ENCODE measurements at places on chromosomes 4 and X.
A peak's percentile ranks its signal among the peaks of the same experiment; 100 is the strongest.

DNA sequence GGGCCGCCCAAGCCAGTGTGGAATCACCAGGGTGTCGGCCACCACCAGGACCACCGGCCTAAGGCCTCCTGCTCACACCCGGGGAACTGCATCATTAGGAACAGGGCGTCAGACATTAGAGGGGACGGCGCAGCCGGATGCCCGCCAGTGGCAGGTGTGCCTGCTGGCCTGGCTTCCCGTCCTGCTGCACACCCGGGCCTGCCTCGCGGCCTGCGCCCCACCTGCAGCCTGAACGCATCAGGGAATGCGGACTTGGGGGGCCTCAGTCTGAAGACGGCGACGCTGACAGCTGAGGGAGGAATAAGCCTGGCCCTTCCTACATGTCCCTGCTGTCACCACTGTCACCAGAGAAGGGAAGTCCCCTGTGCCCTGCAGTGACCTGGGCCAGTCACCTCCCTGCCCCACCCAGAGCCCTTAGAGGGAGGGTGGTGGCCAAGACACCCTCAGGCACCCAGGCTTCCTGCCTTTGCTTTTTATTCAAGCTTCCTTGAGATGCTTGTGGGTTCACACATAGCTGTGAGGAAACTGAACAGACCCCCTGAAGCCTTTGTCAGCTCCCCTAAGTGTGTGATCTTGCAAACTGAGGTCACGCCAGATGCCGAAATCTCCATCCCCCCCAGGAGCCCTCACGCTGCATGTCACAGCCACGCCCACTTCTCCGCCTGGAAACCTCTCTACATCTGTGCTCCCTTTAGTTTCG is 3.2 kb downstream of the DGKQ start:
- peak; percentile 49 for DNase-seq

DNA sequence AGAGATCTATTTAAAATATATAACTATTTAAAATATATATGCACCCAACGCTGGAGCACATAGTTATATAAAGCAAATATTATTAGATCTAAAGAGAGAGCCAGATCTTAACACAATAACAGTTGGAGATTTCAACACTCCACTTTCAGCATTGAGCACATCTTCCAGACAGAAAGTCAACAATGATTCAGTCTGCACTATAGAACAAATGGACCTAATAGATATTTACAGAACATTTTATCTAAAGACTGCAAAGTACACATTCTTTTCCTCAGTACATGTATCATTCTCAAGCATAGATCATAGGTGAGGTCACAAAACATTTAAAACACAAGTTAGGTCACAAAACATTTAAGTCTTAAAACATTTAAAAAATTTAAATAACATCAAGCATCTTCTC is 36.4 kb downstream of the NLRP2B start:
- DNase-seq = no peak

GRCh38 chr4:84497504-84498202 is 1.4 kb downstream of the NKX6-1 start:
- DNase-seq = no peak

DNA sequence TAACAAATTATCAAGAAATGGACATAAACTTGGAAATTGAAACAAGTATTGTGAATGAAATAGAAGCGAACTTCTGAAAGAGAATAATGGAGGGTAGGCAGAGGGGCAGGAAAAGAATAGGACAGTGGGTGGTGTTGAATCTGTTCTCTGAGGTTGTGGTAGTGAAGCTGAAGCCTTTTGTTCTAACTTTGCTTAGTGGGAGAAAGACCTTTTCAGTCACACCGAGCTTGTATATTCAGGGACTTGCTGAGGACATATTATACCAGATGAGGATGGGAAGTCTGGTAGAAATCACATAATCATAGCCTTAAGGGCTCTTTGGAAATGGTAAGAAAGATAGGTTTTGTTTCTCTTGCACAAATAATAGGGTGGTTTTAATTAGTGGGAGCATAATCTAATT is 115.4 kb upstream of the NDST4 start:
- DNase-seq = no peak

- no peak for DNase-seq
Observed at GRCh38 chr4:54513204-54513603, 144.6 kb upstream of the KIT start.

DNA sequence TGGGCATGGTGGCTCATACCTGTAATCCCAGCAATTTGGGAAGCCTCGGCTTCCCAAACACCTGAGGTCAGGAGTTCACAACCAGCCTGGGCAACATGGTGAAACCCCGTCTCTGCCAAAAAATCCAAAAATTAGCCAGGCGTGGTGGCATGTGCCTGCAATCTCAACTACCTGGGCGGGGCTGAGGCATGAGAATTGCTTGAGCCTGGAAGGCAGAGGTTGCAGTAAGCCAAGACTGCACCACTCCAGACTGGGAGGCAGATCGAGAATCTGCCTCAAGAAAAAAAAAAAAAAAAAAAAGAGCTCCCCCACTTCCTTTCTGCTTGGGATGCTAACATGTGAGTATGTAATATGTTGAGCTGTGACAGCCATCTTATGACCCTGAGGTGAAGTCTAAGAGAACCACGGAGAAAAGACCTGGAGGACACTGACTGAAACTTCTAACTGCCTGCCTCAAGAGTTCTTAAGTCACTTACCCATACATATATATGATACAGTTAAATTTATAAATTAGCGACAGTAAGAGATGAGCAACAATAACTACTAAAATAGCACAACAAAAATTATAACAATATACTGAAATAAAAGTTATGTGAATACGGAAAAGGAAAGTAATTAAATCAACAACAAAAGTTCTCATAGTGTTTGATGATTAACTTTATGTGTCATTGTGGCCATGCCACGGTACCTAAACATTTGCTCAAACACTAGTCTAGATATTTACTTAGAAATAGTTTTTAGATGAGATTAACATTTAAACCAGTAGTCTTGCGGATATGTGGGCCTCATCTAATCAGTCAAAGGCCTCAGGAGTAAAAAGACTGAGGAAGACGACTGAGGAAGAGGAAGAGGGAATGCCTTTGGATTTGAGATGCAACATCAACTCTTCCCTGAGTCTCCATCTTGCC is 178.3 kb downstream of the OPHN1 start:
- no peak for DNase-seq

- DNase-seq = no peak
Observed at GRCh38 chr4:135732448-135732847, 1530.9 kb upstream of the PABPC4L start.

DNA sequence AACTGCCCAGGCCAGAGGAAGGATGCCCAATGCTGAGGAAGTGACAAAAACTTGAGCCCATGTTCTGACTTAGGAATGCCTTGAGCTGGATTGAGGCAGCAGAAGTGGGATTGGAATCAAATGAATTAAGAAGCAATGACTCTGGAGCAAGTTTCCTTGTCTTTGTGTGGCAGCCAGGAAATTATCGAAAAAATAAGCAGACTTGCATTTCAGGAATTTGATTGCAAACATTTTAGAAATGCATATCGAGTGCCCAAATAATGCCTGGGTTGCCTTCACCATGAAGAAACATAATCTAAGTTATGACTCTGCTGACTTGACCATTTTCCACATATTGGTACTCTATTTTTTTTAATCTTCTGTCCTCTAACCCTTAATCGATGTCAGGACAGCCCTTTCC is 9.5 kb downstream of the CYTL1 start:
- no peak for DNase-seq

DNA sequence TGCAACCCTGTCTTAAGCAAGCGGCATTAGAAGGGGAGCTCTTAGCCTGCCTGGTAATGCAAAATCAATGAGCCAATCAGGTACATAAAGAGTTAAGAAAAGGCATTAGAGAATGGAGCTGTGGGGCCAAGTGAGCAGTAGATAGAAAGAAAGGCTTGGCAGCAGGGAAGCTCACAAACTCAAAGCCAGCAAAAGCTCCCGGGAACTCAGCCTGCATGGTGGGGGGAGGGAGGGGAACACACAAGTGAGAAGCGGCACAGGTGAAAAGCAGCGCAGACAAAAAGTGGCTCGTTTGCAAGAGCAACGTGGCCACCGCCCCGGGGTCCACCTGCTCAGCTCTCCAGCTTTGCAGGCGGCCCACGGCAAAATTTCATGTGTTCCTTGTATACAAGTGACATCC is 818.5 kb downstream of the FAM133A start:
- DNase-seq = no peak

- DNase-seq = no peak
Observed at GRCh38 chr4:137819964-137820383, 287.7 kb upstream of the PCDH18 start.

- no peak for DNase-seq
Observed at GRCh38 chr4:165369522-165369921, 9.3 kb upstream of the CPE start.

DNA sequence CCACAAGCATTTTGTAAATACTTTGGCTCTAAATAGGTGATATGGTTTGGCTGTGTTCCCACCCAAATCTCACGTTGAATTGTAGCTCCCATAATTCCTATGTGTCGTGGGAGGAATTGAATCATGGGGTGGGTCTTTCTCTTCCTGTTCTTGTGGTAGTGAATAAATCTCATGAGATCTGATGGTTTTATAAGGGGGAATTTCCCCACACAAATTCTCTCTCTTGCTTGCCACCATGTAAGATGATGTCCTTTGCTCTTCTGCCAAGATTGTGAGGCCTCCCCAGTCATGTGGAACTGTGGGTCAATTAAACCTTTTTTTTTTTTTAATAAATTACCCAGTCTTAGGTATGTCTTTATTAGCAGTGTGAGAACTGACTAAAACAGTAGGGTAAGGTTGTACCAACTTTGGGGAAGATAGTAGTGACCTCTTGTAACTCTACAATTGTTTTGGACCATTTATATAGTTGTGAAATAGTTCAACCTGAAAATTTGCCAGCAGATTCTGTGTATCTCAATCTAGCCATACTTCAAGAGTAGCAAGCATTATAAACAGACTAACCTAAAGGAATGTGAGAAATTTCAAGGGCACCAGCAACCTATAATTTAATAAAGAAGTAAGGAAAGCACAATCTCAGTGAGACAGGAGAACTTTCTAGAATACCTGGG is 727.8 kb downstream of the GRID2 start:
- DNase-seq = no peak

DNA sequence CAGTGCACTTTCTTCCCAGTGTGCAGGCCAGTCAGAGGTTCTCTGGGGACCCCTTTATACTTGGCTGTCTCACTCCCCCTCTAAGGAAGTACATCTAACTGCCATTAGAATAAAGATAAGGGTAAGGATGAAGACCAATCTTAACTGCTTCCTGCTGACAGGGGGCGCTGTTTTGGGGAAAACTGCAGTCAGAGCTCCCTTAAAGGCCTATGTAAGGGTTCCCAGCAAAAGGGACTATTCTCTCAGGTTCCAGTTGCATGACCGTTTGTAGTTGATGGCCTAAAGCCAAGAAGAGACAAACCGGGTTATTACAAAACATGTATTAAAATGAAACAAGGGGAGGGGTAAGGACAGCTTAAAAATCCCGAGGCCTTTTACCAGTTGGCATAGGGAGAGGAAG is 115.6 kb upstream of the SPIN4 start:
- DNase-seq = no peak

DNA sequence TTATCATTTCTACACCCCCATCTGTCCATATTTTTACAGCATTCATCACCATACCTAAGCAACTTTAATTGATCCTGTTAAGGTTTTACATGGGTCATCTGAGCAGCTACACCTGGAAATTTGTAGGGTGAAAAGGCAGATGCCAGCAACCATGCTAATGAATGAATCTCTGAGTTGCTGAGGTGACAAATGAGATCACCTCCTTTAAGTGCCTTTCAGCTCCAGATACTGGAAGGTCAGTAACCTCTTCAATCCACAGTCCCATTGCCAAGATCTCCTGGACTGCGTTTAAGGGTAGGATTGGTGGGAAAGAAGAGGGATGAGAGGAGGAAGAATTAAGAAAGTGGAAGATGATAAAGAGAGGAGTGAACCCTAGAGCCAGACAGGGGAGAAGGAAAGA is 8.5 kb upstream of the BMP3 start:
- no peak for DNase-seq

- no peak for DNase-seq
Observed at GRCh38 chr4:15875663-15876460, 62.7 kb downstream of the FGFBP1 start.

GRCh38 chr4:176153124-176153523 is 42.3 kb downstream of the SPATA4 start:
- no peak for DNase-seq

- no peak for DNase-seq
Observed at GRCh38 chr4:184818216-184818564, 7.6 kb downstream of the ACSL1 start.

GRCh38 chr4:144681806-144682205 is 35.9 kb downstream of the HHIP start:
- DNase-seq = no peak

- DNase-seq = no peak
Observed at GRCh38 chr4:101328063-101328602, 19.2 kb downstream of the PPP3CA start.

DNA sequence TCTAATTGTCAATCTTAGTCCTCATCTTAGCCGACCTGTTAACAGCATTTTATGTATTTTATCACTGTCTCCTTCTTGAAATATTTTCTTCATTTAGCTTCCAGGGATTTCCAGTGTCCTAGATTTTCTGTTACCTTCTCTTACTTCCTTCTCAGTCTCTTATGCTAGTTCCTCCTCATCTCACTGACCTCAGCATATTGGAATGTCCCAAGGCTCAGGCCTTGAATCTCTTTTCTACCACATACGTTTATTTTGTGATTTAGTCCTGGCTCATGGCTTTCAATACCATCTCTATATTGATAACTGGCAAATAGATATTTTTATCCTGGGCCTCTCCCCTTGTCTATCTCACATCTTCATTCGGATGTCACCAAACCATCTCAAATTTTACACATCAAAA is 61.1 kb downstream of the IQCM start:
- no peak for DNase-seq

GRCh38 chrX:78997870-78998558 is 52.8 kb downstream of the P2RY10 start:
- no peak for DNase-seq

DNA sequence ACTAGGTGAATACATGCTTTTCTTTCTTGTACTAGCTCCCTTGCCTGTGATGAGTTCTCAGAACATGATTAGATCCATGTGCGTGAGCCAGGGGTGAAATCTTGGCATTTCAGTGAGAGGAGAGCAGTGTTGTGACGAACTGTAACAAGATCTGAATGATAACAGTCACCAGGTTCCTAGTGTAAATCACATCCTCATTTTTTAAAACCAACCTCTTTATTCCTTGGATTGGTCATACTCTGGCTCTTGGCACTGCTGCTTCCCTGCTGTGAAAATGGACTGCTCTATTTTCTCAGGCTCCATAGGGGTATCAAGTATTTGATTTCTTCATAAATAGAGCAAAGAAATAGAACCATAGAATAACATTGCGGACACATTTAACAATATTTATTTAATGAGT is 206.3 kb downstream of the SLC4A4 start:
- no peak for DNase-seq

DNA sequence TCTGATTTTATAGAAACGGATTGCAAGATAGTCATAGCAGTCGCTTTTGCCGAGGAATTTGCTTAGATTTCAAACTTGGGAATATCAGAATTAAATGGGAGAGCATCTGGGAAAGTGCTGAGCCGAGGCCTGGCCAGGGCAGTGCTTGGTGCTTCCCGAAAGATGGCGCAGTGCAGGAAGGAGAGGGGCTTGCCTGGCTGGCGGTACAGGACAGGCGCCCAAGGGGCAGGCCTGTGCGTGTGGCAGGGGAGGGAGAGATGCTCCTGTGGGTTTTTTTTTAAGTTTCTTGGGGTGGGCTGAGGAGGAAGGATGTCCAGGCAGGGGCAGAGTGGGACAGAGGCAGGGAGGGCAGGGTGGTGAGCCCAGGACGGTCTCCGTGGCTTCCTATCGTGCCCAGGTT is 241.1 kb downstream of the AFAP1 start:
- no peak for DNase-seq

Measured in RWPE2 (cell line).